ENCODE measurements at places on chromosomes 2 and 18.

GRCh38 chr2:104909317-104909716 lies 55.4 kb downstream of the POU3F3 start:
- no peak for DNase-seq

DNA sequence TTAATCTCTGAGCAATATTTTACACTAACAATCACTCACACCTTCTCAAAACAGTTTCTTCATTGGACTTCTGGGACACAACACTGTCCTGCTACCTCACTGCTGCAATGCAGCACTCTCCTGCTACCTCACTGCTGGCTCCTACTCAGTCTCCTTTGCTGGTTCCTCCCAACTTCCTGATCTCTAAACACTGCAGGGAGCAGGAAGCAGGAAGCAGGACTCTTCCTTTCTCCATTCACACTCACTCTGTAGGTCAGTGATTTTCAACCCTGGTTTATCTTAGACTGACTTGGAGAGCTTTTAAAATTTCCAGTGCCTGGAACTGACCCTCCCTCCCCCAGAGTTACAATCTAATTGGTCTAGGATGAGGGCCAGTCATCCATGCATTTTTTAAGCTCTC lies 243.4 kb upstream of the RBBP8 start:
- DNase-seq, result no peak

DNA sequence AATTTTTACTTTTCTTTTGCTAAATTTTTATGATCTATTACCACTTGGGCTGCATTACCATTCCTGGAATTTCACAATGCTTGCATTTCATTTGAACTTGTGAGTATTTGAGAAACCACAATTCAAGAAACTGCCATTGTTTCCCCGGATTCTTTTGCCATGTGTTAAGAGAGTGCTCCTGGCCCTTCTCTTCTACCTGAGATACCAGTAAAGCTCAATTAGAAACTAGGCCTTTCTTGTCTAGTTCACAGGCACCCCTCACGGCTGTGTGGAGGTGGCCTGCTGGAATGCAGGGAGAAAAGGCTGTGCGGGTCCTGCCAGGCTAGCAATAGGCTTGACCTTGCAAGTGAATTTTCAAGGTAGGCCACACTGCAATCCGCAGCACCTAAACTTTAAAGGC lies 40.8 kb downstream of the ZEB2 start:
- no peak for DNase-seq

- DNase-seq, result no peak
Measured at GRCh38 chr2:3756306-3756705, 52.9 kb downstream of the DCDC2C start.
